ENCODE measurements at places on chromosomes 5 and 9. TPM values are rescaled to one million over a fixed set of nuclear protein-coding genes. Genes with fewer than 3 reads are reported as not detected.

The CARTPT gene
- polyA plus RNA-seq = not detected

The NACC2 gene
- polyA plus RNA-seq = 1.7 TPM

The LPAR1 gene
- polyA plus RNA-seq = 0.32 TPM

The FOXD4L4 gene
- not detected for polyA plus RNA-seq

The GFI1B gene
- polyA plus RNA-seq = not detected

The NR6A1 gene
- polyA plus RNA-seq = 2.6 TPM

The RGS7BP gene
- 15.4 TPM for polyA plus RNA-seq

The GPR150 gene
- polyA plus RNA-seq = not detected

The TMEM174 gene
- not detected for polyA plus RNA-seq
